CMK (cell line): ENCODE measurements at places on chromosomes 3 and 15.
A peak's percentile ranks its signal among the peaks of the same experiment; 100 is the strongest.

DNA sequence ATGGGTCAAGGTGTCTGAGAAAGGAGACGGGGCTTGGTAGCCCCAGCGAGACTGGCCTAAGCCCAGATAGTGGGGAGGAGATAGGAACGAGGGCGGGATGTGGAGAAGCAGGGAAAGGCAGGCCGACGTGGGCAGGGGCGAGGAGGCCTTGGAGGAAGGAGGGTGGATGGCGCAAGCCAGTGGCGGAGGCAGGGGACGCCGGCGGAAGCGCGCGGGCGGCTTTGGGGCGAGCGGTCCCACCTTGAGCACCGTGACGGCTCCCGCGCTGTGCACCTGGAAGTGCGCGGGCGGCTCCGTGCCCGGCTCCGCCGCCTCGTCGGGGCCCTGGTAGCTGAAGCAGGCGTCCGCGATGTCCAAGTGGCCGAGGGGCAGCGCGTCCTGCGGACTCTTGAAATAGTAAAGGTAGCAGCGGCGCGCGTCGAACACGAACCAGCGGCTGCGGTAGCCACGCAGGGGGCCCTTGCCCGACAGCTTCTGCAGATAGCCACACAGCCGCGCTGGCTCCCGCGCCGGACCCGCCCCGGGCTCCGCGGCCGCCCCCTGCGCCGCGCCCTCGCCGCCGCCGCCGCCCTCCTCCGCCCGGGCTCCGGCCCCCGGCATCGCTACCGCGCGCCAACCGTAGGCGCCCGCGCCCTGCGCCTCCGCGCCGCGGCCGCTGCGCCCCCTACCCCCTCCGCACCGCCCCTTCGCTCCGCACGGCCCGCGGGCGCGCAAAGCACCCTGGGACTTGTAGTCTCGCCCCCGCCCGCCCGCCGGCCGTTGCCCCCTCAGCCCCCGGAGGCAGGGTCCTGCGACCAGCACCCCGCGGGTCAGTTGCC, at the start of gene TBC1D2B:
Gene TBC1D2B (minus strand): TSS at position 659 of the 818 bp plus-strand sequence. CDS start 59 bp downstream, at position 600.
- no peak for DNase-seq

DNA sequence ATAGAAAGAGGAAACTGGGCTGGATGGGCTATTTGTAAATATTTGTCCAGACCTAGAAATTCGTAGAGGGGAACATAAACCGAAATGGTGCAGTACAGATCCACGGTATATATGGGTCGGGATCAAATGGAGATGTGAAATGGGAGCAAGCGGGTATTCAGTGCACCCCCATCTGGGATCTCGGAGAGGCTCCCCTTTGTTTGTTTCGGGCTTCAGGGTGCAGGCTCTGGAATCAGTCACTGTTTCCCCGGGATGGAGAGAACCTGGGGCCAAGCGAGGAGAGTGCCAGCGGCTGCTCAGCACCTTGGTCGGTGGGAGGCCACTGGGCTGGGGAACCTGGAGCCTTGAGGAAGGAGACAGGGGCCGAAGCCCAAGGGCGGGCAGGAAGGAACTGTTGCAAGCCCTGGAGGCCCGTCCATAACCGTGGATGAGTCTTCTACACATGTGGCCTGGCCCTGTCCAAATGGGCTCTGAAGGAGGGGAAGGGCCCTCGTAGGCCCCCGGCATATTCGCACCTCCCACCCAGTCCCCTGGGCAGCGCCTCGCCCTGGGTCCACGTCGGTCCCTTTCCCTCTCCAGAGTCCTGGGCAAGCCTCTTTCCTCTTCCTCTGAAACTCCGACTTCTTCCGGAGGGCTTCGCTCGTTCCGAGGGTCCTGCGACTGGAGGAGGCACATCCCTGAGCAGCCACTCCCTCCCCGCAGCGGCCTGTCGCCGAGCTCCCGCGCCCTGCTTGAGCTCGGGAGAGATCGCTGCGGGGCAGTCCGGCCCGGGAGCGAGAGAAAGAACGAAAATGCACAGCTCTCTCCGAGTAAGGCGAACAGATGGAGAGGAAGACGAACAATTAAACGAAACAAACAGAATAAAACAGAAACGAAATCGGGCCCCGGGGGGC, 3.0 kb downstream of the ISL2 start:
- no peak for DNase-seq

DNA sequence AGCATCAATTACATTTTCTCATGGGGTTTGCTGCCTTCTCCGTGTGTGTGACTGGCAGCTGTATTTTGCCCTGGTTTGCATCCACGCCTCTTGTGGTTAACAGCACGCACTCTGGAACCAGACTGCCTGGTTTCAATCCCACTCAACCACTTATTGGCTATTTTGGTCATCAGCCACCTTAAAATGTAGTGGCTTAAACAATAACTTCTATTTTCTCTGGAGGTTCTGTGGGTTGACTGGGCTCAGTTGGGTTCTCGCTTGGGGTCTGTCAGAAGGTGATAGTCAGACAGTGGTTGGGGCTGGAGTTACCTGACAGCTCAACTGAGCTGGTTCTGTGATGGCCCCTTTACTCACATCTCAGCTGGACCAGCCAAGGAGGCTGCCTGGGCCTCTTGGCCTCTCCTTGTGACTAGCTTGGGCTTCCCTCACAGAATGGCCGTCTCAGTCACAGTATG, 36.8 kb downstream of the EHD4 start:
- DNase-seq = no peak

- DNase-seq = no peak
Observed at GRCh38 chr15:89858661-89859458, 34.9 kb downstream of the AP3S2 start.

- DNase-seq = no peak
Observed at GRCh38 chr15:45399381-45400212, 21.3 kb upstream of the GATM start.

DNA sequence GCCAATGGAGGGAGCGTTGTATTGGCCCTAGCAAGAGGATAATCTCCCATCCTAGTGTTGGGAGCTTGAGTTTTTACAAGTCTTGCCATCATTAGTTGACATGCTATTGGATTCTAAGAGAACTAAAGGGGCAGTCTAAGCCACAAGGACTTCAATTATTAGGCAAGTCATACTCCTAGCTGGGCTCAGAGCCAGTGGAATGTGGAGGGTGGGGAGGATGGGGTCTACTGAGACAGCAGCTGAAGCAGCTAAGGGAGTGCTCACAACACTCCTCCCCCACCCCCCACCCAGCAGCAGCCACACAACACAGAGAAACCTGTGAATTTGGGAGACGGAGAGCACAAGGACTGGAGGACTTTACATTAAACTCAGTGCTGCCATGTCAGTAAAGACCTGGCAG, 27.9 kb downstream of the FRG2C start:
- no peak for DNase-seq

- no peak for DNase-seq
Observed at GRCh38 chr3:95272781-95273180, 1209.9 kb downstream of the NSUN3 start.

DNA sequence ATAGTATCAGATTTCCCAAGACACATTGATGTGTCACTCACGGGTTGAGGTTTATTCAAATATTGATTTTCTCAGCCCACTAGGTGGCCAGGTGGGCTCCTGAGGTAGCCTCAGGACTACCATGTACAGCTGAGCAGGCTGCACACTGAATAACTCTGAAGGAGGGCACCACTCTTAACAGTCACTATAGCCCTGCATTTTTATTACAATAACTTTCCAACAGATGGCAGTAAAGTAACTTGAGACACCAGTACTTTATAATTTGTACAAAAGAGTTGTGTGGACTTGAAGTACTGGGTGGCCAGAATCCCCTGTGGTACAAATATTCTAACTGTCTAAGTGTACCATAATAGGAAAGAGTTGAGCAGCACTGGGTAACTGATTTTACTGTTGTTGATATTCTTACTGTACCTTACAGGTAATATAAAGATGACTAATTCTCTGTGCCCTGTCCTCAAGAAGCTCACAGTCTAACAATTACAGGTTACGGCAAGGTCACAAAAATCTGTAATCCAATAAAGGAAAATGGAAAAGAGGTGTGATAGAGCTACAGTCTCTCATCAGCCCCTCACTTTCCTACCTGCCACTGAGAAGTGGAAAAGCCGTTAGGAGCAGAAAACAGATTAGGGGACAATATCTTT, 76.0 kb downstream of the ETFA start:
- DNase-seq = peak; percentile 18

- DNase-seq = no peak
Observed at GRCh38 chr3:137084586-137084985, 126.8 kb downstream of the IL20RB start.

GRCh38 chr15:96328181-96328876, 2.2 kb upstream of the NR2F2 start:
- no peak for DNase-seq

DNA sequence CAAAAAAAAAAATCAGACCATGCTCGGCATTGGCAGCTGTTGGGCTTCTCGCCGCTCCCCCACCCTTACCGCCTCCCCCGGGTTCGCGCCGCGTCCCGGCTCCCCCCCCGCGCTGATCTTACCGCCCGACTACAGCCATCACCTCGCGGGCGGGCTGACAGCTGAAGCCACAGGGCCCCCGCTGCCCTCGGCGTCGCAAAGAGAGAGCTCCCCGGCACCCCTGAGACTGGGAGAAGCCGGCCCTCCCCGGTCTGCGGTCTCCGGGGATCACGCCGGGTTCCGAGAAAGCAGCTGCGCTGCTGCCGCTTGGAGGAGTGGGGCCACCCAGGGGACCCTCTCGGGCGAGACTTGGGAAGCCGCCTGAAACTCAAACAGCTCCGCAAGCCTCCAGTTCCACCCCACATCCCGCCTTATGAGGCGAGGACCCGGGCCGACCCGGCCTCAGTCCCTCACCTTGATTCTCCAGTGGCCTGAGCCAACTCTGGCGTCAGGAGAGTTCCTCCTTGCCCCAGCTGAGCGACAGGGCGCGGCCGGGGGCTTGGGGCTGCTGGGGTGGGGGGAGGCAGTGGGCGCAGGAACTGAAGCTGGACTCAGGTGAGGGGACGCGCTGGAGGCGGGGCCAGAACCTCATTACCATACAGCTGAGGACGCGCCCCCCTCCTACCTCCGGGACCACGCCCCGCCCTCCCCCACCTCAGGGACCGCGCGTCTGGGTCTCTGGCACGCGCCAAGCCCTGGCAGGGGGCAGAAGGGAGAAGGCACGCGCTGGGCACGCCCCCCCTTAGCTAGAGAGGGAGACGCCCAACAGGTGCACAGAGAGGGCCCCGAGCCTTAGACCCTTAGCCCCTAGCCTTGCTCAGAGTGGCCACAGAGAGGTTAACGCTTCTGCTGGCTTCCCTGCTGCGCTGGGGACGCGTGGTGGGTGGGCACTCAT, 1.0 kb upstream of the DLL4 start:
- DNase-seq = no peak

GRCh38 chr3:12049675-12050074, 45.5 kb downstream of the SYN2 start:
- no peak for DNase-seq

- DNase-seq = no peak
Observed at GRCh38 chr3:133136114-133137041, 98.2 kb downstream of the TMEM108 start.

DNA sequence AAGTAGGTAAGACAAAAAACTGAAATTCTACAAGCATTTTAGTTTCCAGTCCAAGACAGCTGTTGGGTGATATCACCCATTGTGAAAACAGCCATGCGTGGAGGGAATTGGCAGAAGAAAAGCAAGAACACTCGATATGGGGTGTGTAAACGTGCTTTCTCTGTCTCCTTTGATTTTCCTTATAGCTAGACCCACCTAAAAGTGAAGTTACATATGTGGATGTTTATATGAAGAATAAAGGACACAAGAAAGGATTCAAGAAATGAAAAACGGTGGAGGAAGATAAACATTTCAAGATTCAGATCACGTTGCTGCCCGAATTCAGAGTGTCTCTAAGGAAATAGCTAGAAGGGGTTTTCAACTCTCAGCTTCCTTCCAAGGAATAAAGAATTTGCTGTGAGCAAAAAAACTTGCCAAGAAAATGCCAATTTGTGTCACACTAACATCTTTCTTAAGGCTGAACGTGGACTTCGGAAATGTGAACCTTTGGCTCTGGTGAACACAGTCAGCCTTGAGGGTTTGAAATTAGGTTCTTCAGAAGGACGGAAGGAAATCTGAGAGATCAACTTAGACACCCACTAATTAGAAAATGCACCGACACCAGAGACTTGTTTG, 269.0 kb upstream of the ADAMTS9 start:
- no peak for DNase-seq

- DNase-seq = no peak
Observed at GRCh38 chr3:15443826-15444524, 16.6 kb downstream of the EAF1 start.

GRCh38 chr15:101004500-101004899, 85.3 kb downstream of the LRRK1 start:
- DNase-seq = no peak

DNA sequence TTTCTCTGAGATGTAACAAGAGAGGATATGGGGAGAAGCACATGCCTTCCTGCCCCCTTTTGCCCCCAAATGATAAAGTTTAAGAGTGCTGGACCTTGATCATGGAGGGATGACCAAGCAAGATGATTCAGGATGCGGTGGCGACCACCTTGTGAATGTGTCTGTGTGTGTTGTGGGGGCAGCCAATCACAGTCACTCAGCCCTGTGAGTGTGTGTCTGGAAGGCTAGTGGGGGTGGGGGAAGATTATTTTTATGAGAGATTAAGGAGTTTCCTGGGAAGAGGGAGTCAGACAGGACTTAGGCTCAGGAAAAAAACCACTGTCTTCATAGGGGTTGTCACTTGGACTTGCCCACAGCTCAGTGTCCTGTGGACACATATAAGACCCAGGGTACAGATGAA, 57.8 kb upstream of the KY start:
- no peak for DNase-seq

GRCh38 chr3:142226474-142226873, 1.1 kb upstream of the GK5 start:
- no peak for DNase-seq

DNA sequence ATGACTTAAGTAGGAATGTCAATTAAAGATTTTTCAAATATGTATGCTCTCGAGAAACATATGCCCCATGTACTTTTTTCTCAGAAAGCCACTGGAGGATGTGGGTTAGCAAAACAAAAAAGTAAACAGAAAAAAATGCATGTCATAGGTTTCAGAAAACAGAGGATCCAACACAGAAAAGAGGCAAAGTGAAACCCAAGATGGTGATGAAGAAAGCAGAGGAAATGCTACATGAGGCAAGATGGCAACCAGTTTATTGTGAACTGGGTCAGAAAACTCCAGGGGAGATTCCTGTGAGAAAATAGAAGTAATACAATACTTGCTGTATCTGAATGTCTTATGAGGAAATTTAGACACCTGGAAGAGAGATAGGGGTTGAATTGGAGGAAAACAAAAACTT, 30.8 kb upstream of the EOMES start:
- no peak for DNase-seq

DNA sequence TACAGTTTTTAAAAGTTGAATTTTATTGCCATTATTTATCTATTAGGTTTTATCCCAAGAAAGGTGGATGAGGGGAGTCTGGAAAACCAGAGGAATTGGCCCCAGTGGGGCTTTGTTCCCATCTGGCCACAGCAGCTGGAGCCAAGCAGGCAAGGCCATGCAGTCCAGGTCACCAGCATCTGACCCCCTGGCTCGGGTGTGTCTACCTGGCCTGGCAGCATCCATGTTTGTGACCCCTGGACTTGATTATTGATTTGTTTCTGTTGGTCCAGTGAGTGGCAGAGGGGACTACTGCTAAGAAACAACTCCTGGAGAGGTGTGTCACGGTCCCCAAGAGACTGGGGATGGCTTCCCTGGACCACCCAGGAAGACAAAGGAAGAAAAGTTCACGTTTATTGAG, 111.1 kb downstream of the NUP210 start:
- no peak for DNase-seq

GRCh38 chr15:49242820-49243219, 72.8 kb downstream of the GALK2 start:
- DNase-seq = no peak
